Naive thymus-derived CD4-positive, alpha-beta T cell (primary cell): ENCODE measurements at places on chromosomes 16 and 17. TPM values are rescaled to one million over a fixed set of nuclear protein-coding genes. Genes with fewer than 3 reads are reported as not detected.

Gene CCDC200
- total RNA-seq, result 1.7 TPM

Gene CEMP1
- total RNA-seq, result not detected

Gene DPEP2
- 159 TPM for total RNA-seq

Gene TBC1D3B
- 7.3 and 9.7 TPM in 2 replicates for total RNA-seq

Gene HAS3
- 4.2 TPM for total RNA-seq

Gene MYOCD
- total RNA-seq, result not detected

Gene MYCBPAP
- total RNA-seq, result 0.90 TPM

Gene LGALS9B
- 0.83 TPM for total RNA-seq

Gene TUBD1
- total RNA-seq, result 10.6 and 14.3 TPM in 2 replicates
